ENCODE measurements at places on chromosomes 1 and 21. TPM values are rescaled to one million over a fixed set of nuclear protein-coding genes. Genes with fewer than 3 reads are reported as not detected.

GRCh38 chr1:86258101-86258500, 101.5 kb upstream of the COL24A1 start:
- no peaks in the 10 kb centered on the region for H3K4me1 ChIP-seq
- no peak overlapping the region for H3K27ac ChIP-seq

DNA sequence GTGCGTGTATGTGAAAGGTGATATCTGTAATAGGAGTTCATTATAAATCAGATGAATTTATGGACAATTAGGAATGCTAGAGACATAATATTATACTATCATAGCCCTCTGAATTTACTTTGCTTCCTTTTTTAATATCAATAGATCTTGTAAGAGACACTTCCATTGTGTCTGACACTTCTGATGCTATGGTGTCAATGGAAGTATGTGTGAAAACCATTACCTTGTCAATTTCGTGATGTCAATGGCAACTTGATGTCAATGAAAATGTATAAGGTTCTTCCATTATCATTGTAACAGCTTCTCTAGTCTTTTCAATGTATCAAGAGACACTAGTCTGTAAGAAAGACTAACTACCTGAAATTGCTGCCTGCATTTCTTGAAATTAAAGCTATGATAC, 296.8 kb upstream of the DPYD start:
- no peak overlapping the region for H3K27ac ChIP-seq
- DNase-seq: no peak
- H3K36me3 ChIP-seq: no peaks in the 10 kb centered on the region
- no peaks in the 10 kb centered on the region for H3K4me1 ChIP-seq
- no peak overlapping the region for H3K4me3 ChIP-seq

- H3K27ac ChIP-seq: no peak overlapping the region
- peaks cover 6% of the 10 kb centered on the region for H3K36me3 ChIP-seq
- no peak overlapping the region for H3K4me3 ChIP-seq
- no peaks in the 10 kb centered on the region for H3K27me3 ChIP-seq
- peaks cover 9% of the 10 kb centered on the region for H3K4me1 ChIP-seq
These were observed 32.5 kb downstream of the SLX9 start for GRCh38 chr21:44972301-44972814.

GRCh38 chr1:53641481-53642214, 97.3 kb downstream of the GLIS1 start:
- H3K27ac ChIP-seq: no peak overlapping the region
- no peaks in the 10 kb centered on the region for H3K36me3 ChIP-seq
- no peak overlapping the region for H3K4me3 ChIP-seq
- no peaks in the 10 kb centered on the region for H3K4me1 ChIP-seq
- no peaks in the 10 kb centered on the region for H3K27me3 ChIP-seq

DNA sequence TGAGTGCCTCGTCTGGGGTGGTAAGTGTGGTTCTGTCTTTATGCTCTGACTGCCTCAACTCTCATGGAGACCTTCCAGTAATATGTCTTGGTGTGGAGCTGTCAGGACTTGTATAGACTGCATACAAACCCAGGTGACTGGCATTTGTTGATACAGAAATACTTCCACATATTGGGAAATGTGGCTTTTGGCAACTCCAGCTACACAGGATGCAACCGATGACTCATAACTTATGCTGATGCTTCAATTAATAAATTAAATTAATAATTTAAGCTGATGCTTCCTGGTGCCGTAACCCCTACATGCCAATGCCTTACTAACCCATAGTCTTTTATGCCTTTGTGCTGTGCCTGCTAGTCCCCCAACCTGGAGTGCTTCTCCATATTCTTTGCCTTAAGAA, 72.3 kb upstream of the ARTN start:
- no peak overlapping the region for H3K27ac ChIP-seq
- H3K36me3 ChIP-seq: no peaks in the 10 kb centered on the region
- H3K4me3 ChIP-seq: no peak overlapping the region
- DNase-seq: no peak
- no peaks in the 10 kb centered on the region for H3K4me1 ChIP-seq

PLEKHA6 gene
- total RNA-seq: 0.89 TPM

DNA sequence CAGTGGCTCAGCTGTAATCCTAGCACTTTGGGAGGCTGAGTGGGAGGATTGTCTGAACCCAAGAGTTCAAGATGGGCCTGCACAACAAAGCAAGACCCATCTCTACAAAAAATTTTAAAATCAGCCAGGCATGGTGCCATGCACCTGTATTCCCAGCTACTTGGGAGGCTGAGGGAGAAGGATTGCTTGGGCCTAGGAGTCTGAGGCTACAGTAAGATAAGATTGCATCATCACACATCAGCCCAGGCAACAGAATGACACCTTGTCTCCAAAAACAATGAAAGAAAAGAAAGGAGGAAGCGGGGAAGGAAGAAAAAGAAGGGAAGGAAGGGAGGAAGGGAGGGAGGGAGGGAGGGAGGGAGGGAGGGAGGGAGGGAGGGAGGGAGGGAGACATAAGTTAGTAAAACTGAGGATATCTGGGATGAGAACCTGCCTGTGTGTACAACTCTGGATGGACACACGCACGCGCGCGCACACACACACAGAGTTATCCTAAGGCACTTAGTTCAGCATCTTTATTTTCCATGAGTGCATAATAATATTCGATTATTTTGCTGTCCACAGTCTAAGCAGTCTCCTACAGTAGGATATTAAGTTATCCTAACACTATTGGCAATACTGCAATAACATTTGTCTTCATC, 92.9 kb upstream of the LBR start:
- H3K27me3 ChIP-seq: no peaks in the 10 kb centered on the region
- no peak overlapping the region for H3K27ac ChIP-seq
- no peaks in the 10 kb centered on the region for H3K36me3 ChIP-seq
- no peaks in the 10 kb centered on the region for H3K4me1 ChIP-seq
- no peak overlapping the region for H3K4me3 ChIP-seq
